ENCODE measurements at places on chromosomes 12 and 14.

DNA sequence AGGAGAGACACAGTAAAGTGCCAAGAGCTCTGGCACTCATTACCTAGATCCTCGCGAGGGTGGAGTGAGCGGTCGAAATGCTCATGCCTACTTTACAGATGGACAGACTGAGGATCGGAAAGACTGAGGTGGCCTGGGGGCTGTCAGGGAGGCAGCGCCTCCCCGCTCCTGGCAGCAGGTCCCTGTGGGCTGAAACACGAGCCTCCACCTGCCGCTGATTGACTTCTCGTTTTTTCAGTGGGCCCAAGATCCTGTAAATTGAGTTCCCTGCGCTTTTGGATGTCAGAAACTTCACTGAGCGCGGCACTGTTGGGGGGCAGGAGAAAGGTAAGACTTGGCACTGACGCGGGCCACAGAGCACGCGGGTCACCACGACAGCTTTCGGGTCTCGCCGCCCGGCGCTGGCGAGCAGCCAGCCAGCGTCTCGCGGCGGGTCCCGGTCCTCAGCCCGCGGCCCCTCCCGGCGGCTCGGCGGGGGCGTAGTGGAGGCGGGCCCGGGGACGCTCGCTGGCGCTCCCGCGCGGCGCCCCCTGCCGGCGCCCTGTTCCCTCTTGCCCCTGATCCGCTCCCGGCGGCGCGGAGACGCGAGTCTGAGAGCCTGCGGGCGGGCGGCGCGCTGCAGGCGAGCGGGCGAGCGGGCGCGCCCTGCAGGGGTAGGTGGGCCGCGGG, 552 bp upstream of the SCN8A start:
- peak; percentile 57 for DNase-seq

GRCh38 chr12:1741154-1741949, 50.5 kb downstream of the ADIPOR2 start:
- no peak for DNase-seq

- no peak for DNase-seq
Measured at GRCh38 chr14:36996857-36997590, 175.4 kb downstream of the SLC25A21 start.

DNA sequence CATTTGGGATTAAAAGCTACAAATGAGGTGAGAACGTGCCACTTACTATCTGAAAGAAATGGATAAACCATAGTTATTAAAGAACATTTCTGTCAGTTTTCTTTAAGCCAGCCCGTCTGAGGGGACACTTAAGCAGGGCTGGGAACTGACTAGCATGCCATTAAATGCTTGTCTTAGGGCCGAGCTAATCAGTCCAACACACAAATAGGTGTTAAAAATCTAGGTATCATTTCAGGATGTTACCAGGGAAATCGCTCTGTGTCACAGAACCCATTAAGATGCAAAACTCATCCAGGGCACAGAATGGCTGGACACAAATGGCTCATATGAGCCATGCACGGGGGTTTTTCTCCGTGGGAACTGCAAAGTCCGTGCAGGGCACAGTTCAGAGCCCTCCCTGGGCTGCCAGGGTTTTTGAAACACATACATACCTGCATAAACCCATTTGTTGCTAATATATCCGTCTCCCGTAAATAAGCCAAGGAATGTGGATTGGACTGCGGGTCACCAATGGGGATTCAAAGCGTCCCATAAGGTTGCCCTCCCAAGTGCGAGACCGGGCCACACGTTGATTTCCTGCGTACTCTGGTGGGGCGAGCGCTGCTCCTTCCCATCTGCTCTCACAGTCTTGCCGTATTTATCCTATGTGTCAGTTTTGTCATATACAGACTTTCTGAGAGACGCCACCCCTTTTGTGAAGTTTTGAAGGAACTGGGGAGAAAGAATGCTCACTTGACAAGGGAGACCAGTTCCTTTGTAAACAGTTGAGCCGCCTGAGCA, 5.4 kb upstream of the GSC start:
- no peak for DNase-seq

DNA sequence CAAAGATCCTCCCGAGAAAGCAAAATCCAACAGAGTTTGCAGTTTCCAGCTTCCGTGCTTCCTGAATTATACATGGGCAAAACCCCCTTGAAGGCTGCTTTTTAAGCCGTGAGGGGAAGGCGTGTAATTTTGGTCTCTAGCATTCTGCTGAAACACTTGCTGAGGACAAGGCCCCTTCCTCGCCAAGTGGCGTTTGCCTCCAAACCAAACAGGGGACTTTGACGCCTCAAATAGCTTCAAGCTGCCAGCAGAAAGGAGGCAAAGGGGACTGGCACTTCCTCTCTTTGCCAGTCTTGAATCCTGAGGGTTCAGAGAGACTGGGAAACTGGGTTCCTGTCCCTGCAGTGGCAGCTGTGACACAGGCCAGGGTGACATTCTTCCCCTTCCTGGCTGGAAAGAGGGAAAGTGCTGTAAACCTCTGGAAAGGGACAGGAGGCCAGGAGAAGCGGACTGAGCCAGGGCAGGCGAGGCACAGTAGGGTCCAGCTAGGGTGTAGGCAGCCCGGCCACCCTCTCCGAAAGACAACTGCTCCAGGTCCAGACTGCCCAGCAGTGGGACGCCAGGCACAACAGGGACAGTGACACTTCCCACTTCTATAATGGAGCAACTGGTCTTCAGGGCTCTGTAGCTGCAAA, 96.2 kb upstream of the MED13L start:
- no peak for DNase-seq

DNA sequence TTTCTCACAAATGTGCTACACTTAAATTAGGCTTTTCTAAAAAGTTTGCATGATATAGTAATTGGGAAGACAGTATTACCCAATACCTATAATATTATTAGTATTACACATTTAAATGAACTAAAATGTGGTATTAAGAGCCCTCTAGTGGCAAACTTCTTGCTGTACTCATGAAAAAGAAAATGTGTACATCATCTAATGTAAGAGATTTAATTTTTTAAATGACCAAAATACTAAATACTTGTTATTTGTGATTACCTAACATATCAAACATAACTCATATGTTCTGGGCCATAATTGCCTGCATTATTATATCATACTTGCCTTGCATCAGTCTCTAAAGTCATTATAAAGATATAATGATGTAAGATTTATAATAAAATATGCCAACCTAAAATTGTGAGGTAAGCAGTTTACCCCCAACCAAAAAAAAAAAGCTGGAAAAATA, 64.2 kb downstream of the DNAI7 start:
- DNase-seq = no peak

DNA sequence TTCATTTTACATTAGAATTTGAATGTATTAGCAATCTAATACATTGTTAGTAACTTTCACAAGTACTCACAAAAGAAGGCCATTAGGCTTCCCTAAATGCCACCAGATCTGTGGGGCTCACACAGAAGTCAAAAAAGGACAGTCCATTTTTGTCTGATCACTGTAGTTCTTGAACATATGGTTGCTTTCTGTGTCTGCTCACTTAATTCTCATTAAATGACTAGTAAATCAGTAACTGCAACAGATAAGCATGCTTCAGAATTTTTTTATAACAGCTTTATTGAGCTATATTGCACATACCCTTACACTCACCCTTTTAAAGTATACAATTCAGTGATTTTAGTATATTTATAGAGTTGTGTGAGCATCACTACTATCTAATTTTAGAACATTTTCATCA, 71.4 kb downstream of the DENND5B start:
- DNase-seq = no peak

- DNase-seq = no peak
Measured at GRCh38 chr12:127774828-127775227, 492.1 kb upstream of the TMEM132C start.

DNA sequence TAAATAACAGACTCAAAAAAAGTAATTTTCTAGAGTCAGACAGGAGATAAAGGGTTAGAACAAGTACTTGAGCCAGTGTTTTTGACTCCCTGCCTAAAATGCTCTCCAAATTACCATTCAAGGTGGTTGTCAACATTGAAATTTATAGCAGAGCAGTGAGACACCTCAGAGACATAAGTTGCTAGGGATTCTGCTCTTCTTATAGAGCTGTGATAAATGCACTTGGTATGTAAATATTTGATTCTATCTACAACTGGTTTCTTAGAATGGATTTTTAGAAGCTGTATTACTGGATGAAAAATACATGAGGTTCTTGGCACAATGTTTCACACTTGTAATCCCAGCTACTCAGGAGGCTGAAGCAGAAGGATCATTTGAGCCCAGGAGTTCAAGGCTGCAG, 83.9 kb upstream of the OSBPL8 start:
- no peak for DNase-seq

GRCh38 chr12:2240984-2241383, 188.2 kb downstream of the CACNA1C start:
- no peak for DNase-seq

DNA sequence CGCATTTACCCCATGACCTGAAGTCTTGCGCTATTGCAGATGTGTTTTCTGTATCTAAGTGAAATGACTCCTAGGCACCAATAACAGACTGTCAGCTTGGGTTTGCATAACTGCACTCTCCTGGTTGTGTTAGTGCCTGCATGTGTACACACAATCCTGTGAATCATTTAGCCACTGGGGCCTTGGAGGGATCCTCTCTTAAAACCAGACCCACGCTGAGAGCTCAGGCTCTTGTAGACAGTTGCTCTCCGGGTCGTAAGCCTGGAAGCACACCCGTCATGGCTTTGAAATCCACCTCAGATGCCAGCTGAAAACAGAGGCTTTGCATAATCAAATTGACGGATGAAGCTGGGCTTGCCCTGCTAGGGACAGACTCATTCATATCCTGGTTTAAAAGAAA, 79.2 kb upstream of the RBM19 start:
- no peak for DNase-seq

GRCh38 chr12:78963439-78964227, 99.1 kb downstream of the SYT1 start:
- no peak for DNase-seq

DNA sequence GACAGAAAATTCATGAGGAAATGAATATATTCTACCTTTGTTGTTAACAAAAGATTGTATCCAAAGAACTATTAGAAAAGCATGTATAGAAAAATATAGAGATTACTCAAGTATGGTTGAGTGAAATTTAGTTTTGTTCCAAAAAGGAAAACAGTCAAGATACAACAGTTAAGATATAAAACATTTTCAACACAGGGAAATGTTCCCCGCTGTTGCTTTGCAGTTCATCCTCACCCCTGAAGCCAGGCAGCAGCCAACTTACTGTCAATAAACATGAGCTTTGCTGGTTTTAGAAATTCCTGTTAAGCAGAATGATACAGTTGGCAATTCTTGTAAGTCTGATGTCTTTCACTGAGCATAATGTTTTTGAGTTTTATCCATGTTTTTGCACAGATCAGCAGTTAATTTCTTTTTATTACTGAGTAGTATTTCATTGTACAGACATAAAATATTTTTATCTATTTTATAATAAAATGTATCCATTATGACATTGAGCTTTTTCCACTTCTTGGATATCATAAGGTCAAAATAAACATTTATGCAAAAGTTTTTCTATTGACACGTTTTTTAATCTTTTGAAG, 1.2 kb upstream of the CLEC2B start:
- DNase-seq = no peak

GRCh38 chr12:24562771-24563431, 386.0 kb downstream of the BCAT1 start:
- DNase-seq = peak; percentile 70

DNA sequence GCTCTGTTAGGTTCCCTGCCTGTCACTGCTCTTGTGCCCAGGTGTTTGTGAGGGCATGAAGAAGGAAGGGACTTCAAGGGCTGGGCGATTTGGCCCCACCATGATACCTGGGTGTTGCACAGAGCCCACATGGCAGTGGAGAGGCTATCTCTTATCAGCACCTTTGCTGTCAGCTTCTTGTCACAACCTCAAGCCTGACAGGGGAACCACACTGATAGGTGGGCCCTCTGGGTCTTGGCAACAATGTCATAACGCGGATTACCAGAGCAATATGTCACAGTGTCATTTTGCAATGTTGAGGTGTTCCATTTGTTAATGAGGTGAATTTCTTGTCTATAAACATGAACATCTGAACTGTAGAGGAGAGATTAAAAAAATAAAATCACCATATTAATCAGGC, 22.9 kb upstream of the CACNA1C start:
- DNase-seq = no peak

DNA sequence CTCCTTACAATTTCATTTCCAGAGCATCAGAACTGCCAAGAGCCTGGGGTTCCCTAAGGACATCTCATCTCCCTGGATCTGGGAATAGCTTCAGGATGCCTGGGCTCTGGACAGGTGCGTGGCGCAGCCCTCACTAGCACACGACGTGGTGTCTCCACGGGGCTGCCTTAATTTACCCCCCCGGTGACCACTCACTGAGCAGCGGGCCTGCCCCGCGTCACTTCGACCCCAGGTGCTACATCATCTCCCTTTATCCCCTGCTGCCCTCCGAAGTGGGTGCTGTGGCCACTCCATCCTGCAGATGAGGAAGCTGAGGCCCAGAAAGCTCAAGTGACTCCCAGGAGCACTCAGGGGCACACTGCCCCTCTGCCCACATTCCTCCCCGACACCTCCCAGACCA, 177.8 kb upstream of the SFSWAP start:
- no peak for DNase-seq

DNA sequence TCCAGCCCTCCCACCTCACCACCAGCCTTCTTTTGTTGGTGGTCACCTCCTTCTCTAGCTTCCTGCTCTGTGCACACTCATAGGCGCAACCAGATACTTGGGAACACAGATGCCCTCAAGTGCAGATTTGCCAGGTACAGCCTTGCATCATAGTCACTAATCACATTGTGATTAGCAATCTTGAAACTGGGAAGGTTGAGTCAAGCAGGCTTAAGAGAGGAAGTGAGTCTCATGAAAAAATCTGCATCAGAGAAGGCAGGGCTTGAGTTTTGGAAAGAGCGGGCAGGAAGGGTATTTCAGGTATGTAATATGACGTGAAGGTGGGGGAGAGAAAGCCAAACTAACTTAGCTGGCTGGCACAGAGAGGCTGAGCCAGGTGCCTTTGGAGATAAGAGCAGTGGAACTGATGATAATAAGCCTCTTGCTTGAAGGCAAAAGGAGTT, 2.7 kb upstream of the RABGGTA start:
- DNase-seq = no peak

GRCh38 chr12:89319122-89319521, 33.2 kb downstream of the DUSP6 start:
- DNase-seq = no peak

- DNase-seq = no peak
Measured at GRCh38 chr12:124310785-124311184, 15.9 kb downstream of the RFLNA start.

DNA sequence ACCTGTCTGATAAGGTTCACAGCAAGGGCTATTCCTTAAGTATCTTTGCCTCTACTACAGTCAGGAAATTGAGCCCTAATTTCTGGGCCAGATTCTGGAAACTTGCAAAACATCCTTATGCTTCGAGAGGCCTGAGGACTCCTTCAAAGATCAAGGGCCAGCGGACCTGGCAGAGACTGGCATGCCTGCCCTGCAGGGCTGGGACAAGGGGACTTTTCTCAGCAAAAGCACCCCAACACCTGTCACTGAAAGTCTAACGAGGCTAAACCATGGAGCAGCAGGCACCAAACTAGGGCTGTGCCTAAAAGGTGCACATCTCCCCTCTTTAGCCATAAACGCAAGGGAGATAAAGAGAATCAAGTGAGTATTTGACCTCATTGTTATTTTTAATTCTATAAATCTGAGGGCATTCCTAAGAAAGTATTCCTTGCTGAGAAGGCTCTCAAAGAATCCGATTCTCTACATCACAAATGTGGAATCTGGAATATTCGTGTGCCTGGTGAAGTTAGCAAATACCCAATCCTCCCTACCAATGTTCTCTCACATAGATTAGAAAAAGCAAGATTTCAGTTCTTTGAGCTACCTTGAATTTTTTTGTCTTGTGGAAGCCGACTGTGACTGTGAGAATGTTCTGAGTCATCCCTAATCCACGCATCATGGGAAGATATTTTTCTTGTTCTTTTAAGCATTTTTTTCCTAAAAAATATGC, 328.2 kb upstream of the NOVA1 start:
- no peak for DNase-seq
